ENCODE measurements at places on chromosomes 5 and 9. TPM values are rescaled to one million over a fixed set of nuclear protein-coding genes. Genes with fewer than 3 reads are reported as not detected.
A peak's percentile ranks its signal among the peaks of the same experiment; 100 is the strongest.

- DNase-seq, result no peak
Observed at GRCh38 chr5:143318833-143319232, 84.7 kb downstream of the NR3C1 start.

DNA sequence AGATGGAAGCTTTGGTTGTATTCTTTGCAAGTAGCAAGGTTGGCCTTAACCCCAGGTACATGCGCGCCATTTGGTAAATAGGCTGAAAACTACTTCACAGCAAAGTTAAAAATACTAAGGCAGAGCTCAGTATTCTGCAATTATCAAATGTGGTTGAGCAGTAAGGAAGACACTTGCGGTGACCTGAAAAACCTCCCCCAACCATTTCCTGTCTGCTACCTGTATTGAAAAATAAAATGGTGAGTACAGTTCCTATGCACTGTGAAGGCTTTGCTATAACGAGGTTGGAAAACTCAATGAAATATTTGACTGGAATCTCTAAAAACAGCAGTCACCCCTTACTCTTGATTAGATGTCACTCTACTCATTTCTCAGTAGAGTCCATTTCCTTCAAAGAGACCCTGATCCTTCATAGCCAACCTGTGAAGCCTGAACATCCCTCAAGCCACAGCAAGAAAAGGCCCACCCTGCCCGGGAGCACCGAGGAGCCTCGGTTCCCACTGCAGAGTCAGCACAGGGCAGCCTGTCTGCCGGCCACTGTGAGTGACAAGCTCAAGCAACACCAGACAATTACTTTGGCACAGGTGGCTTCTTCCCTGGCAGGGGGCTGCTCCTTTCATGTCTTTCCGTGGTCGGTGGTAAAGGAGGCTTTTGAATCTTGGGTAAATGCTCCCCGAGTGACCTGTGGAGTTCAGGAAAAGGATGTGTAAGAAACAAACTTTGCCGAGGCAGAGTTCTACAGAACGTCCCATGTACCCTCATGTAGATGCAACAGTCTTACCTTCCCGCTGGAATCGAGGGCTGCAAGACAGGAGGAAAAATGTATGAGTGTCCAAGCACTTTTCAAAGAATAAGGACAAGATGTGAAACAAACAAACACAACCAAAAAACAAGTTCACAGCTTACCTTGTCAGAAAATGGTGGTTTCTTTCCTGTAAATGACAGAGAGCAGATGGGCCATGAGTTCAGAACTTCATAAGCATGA, 29.6 kb downstream of the C5orf58 start:
- no peak for DNase-seq

DNA sequence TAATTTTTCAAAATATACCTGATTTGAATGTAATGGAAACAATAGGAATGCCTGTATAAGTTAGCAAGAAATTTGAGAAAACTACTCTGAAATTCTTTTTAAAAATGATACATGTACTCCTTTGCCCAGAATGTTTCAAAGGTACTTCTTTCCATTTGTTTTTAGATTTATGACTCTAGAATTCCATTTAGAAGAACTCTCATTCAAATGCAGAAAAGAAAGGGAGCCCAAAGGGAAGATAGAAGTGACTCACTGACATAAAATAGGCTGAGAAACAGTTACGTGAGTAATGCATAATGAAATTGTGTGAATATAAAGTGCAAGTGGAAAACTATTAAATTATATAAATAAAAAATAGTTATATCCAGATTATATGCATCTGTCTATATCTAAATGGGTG, 926.3 kb downstream of the TAF11L14 start:
- no peak for DNase-seq

GRCh38 chr5:117299936-117300328, 725.3 kb upstream of the SEMA6A start:
- DNase-seq, result no peak

- no peak for DNase-seq
Observed at GRCh38 chr9:84969736-84970135, 300.2 kb downstream of the NTRK2 start.

DNA sequence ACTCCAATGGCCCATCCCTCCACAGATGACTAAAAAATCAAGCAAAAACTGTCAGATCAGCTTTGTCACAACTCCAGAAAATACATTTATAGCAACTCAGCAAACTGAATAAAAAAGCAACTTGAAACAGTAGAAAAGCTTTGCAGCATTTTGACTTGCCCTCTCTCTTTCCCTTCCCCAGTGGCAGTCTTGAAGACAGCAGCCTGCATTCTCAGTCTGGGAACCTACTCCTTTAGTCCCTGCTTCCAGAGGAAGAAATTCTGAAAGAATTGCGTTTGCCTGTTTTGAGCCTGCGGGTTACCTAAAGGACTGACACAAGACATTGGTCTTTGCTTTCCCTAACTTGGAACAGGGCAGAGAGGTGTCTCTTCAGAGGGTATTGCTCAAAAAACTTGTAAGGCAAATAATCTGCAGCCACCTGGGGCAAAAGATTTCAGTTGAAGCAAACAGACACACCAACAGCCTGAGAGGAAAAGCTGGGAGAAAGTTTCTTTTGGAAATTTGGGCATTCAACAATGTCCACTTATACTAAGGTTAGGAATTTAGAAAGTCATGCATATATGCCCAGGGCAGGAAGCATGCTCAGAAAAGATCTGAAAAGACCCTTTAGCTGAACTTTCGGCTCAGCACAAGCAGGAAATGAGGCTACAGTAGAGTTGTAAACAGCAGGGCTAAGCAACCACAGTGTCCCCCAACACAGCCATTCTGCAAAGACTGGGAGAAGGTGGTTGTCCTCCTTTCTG, 15.2 kb upstream of the SLC35D2 start:
- DNase-seq, result no peak

DNA sequence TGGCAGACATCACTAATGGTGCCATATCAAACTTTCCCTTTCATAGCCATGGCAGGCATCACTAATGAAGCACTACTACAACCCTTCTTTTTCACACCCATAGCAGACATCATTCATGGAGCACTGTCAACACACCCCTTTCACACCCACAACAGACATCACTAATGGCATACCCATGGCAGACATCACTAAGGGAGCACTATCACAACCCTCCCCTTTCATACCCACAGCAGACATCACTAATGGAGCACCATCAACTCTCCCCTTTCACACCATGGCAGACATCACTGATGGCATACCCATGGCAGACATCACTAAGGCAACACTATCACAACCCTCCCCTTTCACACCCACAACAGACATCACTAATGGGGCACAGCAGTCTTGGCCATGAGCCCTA, 33.7 kb downstream of the LAMC3 start:
- DNase-seq, result no peak

GRCh38 chr5:1765880-1766235, 33.8 kb downstream of the MRPL36 start:
- peak; percentile 13 for DNase-seq

GRCh38 chr5:142388696-142389095, 63.9 kb upstream of the SPRY4 start:
- DNase-seq, result no peak

DNA sequence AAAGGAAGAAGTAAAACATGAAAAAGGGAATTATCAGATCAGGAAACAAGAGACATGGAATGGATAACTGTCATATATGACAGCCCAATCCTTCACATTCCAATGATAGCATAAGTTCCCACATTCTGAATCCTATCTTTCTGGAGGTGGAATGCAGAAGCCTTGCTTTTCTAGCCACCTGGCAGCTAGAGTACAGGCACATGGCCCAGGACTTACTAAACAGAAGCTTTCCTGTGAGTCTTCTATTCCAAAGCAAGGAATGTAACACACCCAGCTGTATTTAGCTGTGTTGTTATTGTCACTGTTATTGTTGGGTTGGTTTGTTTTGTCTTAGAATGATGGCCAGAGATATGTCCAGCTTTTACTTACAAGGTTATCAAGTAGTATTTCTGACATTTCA, 780.5 kb upstream of the ZNF608 start:
- peak; percentile 59 for DNase-seq

- DNase-seq, result no peak
Observed at GRCh38 chr5:96149546-96149945, 187.9 kb upstream of the ELL2 start.

GRCh38 chr5:177535125-177535524, 18.4 kb upstream of the DDX41 start:
- peak; percentile 49 for DNase-seq

GRCh38 chr5:14487897-14488570, 93.6 kb upstream of the OTULINL start:
- DNase-seq, result no peak

GRCh38 chr5:119019949-119020348, 31.6 kb upstream of the DTWD2 start:
- DNase-seq, result no peak

DNA sequence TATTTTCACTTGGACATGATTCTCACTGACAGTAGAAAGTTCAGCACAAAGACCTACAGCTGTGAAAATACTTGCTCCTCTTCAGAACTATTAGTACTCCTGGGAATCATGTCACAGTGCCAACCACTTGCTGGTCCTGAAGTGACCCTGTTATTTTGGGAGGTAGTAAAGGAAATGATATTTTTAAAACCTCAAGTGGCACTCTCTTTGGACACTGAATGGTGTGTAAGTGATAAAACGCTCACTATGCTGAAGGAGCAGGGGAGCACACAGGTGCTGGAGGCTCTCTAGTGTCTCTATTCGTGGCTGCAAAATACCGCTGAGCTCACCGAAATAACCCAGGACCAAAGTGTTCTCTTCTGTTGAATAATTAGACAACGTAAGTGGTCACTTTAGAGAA, 76.9 kb upstream of the SPATA31D4 start:
- DNase-seq, result no peak

GRCh38 chr5:160347448-160347847, 23.0 kb downstream of the C1QTNF2 start:
- DNase-seq, result peak; percentile 49

DNA sequence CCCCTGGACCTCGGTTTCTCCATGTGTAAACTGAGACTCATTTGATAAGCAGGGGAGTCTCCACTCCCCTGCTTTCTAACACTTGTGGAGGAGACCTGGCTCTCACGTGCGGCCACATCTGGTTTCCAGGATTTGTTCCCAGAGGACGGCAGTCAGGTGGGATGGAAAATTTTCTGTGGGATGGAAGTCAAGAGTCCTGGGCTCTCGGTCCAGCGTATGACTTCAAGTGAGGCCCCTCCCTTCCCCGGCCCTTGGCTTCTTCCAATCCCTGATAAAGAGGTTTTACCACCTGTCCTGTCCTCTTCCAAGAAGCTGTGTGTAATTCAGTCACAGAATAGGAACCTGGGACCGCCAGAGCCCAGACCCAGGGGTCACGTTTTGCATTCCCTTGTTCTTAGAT, 35.0 kb downstream of the TMOD1 start:
- peak; percentile 71 for DNase-seq

- DNase-seq, result no peak
Observed at GRCh38 chr5:122639033-122639432, 135.8 kb upstream of the SNX2 start.

DNA sequence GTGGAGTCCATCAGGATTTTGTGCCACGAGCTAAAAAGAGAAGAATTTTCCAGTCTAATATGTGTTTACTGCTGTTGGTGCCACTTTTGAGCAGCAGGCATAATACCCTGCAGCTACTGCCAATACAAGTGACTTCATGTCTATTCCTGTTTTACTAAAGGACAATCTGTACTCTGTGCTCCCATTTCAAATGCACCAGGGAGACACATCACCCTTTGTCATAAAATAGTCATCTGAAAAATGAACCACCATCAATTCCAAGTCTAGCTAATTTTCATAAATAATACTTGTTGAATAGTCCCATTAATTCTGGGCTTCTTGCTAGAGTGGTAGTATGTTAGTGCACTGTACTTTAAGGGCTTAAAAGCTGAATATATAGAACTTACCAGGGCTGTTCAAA, 8.9 kb upstream of the PKD2L2 start:
- DNase-seq, result no peak

DNA sequence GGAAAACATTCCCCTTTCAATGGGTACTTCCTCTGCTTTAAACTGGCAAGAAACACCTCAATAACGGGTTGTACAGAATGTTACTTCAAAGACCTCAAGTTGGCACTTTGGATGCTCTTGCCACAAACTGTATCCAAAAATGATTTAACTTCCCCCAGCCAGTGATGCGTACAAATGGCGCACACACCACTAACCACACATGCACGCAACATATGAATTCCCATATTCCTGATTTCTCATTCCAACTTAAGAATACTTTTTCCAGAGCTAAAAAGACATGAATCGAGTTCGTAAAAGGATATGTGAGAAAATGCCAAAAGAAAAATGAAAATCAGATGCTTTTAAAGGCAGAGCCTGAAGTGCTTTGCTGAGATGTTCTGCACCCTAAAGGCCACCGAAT, 388.0 kb upstream of the PIK3R1 start:
- no peak for DNase-seq

- no peak for DNase-seq
Observed at GRCh38 chr5:136006761-136007251, 22.0 kb upstream of the TGFBI start.

GRCh38 chr9:32524892-32525708, 896 bp downstream of the RIGI start:
- DNase-seq, result no peak

GRCh38 chr9:134967547-134967930, 49.8 kb upstream of the FCN1 start:
- DNase-seq, result peak; percentile 50

DNA sequence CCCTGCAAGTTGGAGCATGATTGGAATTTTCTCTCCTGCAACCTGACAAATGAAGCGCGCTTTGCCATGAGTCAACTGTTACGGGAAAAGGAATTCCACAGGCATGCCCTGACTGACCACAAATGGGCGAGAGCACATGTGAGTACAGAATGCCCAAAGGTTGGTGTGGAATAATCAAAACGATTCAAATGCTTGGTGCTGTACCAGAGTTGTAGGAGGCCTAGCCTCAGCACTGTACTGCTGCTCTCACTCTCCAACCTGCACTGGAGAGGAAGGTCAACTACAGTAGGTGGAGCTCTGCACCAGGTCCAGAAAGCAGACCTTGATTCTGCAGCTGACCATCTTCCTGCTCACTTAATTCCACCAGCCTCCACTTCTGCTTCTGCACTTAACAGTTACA, 406.9 kb upstream of the ACTBL2 start:
- DNase-seq, result no peak

GRCh38 chr9:127884427-127884911, 7.0 kb upstream of the AK1 start:
- DNase-seq, result peak; percentile 70

DNA sequence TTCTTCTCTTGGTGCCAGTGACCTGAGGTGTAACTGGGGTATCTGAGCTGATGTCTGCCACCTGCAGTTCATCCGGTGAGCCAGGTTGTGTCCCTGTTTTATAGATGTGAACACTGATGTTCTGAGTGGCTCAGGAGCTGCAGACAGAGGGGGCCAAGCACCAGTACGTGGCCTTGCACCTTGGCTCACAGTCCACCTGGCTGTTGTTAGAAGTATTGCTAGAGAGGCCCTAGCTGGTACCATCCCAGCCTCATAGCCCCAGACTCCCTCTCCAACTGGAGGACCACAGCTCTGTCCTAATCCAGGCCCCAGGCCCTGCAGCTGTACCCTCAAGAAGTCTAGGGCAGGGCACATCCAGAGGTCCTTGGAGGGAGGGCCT, 16.2 kb downstream of the PHF2 start:
- no peak for DNase-seq

The PTCH1 gene
- 8.6 TPM for total RNA-seq

The PCDHGA2 gene
- 4.9 TPM for total RNA-seq

The AHRR gene
- total RNA-seq, result 0.68 TPM

The GGTA1 gene
- 7.2 TPM for total RNA-seq

The STKLD1 gene
- not detected for total RNA-seq

The SCGB3A2 gene
- not detected for total RNA-seq

The MEIKIN gene
- not detected for total RNA-seq

All from sigmoid colon (tissue), 7 donors.